ENCODE measurements at places on chromosomes 5 and 9.

DNA sequence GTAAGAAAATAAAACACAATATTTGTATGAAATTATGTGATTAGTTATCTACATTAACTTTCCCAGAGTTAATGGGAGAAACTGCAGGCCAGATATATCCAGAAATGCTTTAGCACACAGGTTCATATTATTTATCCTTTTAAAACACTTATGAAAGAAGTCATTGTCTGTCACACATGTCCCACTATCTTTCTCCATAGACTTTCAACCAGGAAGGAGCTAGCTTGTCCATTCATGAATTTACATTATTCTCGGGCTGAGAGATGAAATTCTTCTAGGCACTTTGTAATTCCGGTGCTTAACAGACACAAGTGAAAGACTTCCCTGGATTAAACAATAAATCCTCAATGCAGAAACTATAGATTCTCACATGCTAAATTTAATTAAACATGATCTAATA is 1043.2 kb downstream of the CDH9 start:
- no peak for DNase-seq

DNA sequence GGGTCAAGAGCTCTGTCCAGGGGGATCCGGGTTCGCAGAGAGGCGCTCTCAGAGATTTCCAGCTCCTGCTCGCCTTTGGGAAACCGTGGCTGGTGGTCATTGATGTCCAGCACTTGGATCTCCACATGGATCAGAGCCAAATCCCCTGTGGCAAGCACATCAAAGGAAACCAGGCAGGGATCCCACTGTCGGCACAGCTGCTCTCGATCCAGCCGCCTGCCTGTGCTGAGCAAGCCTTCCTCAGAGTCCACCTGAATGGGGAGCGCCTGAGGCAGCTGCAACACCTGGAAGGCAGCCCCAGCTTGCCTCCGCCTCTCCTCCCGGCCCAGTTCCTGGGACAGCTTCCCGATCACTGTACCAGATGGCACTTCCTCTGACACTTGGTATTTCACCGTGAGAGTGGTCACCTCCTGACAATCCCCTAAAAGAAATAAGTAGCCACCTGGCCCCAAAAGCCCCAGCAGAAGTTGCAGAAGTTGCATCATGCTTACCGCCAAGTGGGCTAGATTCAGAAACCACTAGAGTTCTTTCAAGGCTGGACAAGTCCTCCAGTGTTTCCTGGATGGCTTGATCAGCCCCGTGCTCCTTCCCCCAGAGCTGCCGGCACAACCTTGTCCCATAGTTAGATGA is 520 bp downstream of the PCDH12 start:
- no peak for DNase-seq

DNA sequence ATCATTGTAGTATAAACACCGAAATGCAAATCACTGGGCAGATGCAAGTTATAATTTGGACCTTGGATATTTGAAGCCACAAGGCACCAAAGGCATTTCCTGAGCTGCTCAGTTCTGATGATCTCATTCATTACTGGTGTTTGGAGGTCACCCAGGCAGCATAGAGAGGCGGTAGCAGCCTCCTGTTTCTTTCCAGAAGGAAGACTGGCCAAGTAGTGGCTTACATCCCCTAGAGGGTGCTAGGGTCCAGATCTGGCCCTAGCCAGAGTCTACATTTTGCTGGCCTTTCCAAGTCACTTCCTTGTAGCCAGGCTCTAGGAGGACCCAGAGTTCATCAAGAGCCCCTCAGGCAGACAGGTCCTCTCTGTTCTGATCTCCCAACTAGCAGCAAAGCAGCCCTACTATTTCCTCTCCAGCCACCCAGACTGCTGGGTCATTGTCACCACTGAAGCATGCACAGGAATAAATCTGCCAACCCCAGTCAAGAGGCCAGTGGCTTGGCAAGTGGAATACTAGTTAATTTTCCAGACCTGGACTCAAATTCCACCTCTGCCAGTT is 33.4 kb upstream of the TTC1 start:
- DNase-seq = peak; percentile 96

- DNase-seq = no peak
Observed at GRCh38 chr9:131239161-131239975, 36.9 kb downstream of the FAM78A start.

DNA sequence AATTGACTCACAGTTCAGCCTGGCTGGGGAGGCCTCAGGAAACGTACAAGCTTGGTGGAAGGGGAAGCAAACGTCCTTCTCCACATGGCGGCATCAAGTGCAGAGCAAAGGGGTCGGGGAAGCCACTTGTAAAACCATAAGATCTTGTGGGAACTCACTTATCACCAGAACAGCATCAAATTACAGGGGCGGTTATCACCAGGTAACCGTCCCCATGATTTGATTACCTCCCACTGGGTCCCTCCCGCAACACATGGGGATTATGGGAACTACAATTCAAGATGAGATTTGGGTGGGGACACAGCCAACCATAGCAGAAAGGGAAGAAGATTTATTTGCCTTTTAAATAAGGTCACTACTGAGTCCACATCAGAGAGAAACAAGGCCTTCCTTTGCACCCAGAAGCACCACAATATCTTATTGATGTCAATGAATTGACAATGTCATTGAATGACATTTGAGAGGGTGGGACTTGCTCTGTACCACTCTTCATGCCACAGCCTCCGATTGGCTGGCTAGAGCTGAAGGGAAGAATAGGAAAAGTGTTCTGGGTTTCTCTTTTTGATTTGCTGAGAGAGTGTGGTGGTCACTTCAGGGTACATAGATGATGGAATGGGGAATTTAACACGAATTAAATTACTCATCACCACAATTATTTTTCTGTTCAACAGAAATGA is 11.0 kb downstream of the SKP2 start:
- no peak for DNase-seq

DNA sequence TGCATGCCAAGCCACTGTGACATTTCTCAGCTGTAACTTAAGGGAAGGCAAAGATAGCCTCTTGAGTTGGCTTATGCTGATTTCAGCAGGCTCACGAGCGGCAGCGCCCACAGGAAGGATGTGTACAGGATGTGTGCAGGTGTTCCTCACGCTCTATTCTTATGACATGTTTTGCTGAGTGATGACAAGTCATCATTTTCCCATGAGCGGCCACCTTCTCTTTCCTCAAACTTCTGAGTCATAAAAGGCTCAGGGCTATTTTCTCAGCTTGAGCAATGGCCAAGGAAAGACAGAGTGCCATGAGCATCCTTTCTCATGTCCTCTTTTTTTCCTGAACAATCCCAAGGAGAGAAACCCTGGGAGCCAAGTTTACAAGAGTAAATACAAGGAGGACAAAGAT is 365.9 kb downstream of the PLK2 start:
- no peak for DNase-seq

DNA sequence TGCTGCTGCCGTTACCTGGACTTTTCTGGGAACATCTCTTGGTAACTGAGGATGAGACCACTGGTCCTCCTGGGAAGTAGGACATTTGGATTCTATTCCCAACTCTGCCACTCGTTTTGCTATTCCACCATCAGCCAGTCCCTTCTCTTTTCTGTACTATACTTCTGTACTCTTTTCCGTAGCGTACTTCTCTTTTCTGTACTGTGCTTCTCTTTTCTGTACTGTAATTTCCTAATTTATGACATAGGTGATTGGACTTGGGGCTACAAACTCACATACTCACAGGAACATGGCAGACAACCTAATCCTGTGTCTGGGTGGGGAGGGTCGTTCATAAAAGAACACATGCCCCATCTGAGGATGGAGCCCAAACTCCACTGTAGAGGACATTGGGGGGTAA is 335.3 kb upstream of the PANK3 start:
- no peak for DNase-seq

DNA sequence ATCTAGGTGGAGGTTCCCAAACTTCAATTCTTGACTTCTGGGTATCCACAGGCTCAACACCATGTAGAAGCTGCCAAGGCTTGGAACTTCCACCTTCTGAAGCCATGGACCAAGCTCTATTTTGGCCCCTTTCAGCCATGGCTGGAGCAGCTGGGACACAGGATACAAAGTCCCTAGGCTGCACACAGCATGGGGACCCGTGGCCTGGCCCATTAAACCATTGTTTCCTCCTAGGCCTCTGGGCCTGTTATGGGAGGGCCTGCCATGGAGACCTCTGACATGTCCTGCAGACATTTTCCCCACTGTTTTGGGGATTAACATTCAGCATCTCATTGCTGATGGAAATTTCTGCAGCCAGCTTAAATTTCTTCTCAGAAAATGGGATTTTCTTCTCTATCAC is 1908.0 kb downstream of the EFNA5 start:
- no peak for DNase-seq

GRCh38 chr9:111966861-111967291 is 70.3 kb downstream of the UGCG start:
- no peak for DNase-seq

Data from brain microvascular endothelial cell (primary cell).